ENCODE measurements at places on chromosomes 2 and 18.

GRCh38 chr2:241891315-241891987 lies 21.9 kb downstream of the RTP5 start:
- DNase-seq, result no peak

DNA sequence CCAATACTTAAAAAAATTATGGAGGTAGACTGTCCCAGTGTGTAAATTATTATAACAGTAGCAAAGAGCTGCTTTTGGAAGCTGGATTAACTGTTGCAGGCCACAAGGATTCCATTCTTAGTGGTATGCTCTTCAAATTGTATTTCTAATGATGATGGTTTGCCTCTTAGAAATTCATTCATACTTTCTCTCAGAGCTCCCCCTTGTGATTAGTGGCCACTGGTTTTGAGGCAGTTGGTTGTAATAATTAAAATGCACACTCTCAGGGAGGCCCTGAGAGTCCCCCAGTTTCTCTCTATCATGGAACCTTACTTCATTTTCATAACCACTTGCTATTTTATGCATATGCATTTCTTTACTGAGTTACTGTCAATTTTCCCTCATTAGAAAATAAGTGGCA lies 122.5 kb downstream of the PLA2R1 start:
- DNase-seq, result peak; percentile 33

GRCh38 chr2:3741867-3742602 lies 38.7 kb downstream of the DCDC2C start:
- DNase-seq, result no peak

DNA sequence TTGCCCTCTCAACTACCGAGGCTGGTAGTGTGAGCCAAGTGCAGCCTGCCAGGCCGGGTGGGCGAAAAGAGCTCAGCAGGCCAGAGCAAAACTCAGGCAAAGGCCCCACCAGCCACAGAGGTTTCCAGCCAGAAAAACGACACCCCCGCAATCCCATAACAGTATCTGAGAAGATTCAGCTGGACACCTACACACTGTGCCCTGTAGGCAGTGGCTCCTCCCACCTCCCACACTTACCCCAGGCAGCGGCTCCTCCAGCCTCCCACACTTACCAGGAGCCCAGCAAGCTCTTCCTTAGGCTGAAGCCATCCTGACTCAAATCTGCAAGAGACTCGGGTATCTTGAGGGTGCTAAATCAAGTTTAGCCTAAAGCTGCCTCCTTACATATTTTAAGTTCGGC lies 15.6 kb upstream of the TMEM18 start:
- no peak for DNase-seq

GRCh38 chr2:179692043-179692442 lies 169.4 kb downstream of the ZNF385B start:
- DNase-seq, result no peak

DNA sequence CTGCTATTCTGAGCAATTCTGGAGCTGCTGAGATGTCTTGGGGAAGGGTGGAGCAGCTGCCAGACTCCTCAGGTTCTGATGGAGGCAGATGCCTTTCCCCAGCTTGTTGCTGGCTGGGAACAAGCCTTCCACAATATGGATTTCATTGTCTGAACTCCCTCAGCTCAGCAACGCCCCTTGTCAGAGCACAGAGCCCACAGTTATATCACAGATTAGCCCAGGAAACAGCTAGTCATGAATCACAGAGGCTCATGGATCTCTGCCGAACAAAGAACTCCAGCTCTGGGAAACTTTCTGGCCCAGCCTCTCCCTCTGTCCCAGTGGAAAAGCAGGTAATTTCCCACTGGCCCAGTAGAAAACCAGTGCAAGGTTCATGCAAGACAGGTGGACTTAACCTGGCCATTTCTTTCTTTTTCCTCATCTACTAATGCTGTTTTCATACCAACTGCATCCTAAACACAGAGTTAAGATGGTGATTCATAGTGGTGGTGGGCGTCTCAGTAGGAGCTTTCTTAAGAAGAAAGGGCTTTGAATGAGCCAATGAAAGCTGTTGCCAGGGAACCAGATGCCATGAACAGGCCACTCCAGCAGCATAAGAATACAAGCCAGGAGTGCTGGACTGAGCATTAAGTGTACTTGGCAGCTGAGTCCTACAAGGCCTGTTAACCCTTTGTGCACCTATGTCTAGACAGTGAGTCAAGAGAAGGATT lies 8.7 kb upstream of the KIAA2012 start:
- no peak for DNase-seq

DNA sequence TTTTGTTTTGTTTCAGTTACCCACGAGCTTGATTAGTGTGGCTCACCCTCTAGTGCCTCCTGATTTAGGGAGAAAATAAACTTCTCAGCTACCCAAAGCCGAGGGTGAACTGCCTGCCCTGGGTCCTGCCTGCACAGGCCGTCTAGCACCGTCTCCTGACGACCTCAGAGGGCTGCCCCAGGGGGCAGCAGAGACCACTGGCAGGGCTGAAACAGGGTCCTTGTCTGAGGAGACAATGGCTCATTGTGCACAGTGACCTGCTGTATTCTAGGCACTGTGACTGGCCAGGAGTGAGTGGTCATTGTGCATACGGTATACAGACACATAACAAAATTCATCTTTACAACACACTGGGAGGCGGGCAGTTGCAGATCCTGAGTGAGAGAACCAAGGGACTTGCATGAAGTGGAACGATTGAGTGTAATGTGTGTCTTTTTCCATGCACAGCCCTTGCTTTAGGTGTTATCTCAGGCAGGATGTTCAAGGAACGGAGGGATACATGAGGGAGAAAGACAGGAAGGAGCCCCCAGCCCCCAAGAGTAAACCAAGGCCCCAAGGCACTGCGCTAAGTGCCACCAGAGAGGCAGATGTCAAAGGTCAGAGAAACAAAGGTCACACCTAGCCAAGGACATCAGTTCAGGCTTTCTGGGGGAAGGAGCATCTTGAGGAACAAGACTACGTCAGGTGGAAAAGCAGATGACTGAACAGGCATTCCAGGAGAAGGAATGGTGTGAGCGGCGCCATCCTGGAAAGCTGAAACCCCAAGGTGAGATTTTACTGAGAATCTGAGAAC lies 421.3 kb downstream of the LPIN1 start:
- no peak for DNase-seq

GRCh38 chr2:119012345-119013301 lies 70.6 kb downstream of the MARCO start:
- DNase-seq, result no peak

DNA sequence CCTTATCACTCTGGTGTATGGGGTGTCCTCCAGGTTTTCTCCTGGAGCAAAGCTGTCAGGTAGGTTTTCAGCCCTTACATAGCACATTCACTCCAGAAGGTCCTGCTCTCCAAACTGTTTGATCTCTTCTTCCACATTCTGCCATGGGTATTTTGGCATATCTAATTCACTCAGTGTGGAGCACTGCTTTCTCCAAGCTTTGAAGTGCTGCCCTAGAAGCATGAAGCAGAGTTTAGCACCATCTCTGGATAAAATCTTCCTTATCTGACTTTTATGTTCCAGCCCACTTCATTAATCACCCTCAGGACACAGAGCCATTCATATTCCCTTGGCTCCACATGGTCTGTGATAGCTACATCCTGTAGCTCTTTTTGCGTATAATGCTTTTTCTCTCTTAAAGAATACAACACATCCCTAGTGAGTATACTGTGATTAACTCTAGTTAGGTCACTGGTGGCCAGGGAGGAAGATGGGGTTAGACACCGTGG lies 56.7 kb upstream of the ARHGAP28 start:
- DNase-seq, result no peak

DNA sequence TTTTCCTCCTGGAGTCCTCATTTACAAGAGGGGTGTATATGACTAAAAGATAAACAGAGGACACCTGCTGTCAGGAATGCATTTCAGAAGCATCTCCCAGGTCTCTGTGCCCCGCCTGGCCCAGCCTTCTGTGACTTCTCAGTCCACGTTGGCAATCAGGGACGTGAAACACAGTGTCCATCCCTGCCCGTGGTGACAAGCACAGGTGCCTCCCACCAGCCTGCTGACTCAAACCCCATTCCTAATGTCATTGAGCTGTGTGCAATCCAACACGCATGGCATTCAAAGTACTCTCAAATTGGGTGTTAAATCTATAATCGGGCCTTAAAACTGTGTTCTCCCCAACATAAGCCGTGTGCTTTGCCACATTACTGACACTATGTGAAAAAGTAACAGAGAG lies 343.2 kb downstream of the EIPR1 start:
- DNase-seq, result no peak

- DNase-seq, result no peak
Observed at GRCh38 chr2:172299741-172300140, 127.6 kb upstream of the ITGA6 start.

GRCh38 chr18:1394966-1395365 lies 490.3 kb downstream of the ADCYAP1 start:
- no peak for DNase-seq

GRCh38 chr2:178764097-178764496 lies 43.1 kb downstream of the TTN start:
- DNase-seq, result no peak

- no peak for DNase-seq
Observed at GRCh38 chr18:44341759-44342158, 338.9 kb upstream of the SETBP1 start.
